NCI-H187 (cell line): ENCODE measurements at places on chromosomes 2 and 18.

- DNase-seq = no peak
These were observed 56.5 kb downstream of the PLA2R1 start for GRCh38 chr2:160005908-160006307.

GRCh38 chr2:36373149-36373926, 17.8 kb downstream of the CRIM1 start:
- no peak for DNase-seq

DNA sequence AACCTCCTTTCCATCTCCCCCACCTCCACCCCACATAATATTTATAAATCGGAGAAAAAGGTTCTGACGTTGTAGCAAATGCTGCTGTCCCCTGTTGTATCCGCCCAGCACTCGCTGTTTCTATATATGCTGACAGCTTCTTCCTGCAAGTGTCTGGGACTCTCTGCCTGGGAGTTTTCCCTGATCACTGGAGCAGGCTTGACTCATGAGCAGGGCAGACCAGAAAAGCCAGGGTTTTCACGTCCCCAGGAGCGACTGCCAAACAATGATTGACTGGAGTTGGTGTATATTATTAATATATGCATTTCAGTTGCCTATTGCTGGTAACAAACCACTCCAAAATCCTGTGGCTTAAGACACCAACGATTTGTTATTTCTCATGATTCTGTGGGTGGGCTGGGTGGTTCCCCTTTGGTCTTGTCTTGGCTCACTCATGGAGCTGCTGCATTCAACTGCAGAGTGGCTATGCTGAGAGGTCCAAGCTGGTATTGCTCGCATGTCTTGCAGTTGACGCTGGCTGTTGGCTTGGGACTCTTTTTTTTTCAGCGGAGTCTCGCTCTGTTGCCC, 21.2 kb upstream of the ASXL2 start:
- DNase-seq = no peak

GRCh38 chr18:63783394-63783793, 8.2 kb downstream of the SERPINB7 start:
- DNase-seq = no peak

DNA sequence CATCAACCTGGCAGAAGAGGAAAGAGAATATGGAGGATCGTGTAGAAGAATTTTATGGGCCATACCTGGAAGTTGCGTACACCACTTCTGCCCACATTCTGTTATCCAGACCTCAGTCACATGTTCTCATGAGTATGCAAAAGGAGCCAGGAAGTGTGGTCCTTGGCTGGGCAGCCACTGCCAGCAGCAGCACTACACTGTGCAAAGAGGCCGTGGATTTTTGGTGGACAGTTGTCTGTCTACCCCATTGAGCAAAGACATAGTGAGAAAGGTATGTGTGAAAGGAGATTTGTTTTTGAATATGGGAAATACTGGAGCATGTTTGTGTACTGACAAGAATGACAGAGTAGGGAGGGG, 68.1 kb downstream of the SDC1 start:
- DNase-seq = no peak

DNA sequence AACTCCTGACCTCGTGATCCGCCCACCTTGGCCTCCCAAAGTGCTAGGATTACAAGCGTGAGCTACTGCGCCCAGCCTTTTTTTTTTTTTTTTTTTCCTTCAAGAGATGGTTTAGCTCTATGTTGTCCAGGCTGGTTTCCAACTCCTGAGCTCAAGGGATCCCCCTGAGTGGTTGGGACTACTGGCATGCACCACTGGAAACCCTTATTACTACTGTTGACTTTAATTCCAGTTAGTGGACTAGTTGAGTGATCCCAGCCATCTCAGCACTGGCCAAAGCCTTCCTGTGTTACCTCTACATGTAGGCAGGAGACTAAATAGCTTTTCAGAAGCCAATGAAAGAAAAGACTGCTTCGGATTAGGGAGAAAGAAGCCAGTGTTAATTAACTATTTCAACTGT, 8.1 kb upstream of the SSB start:
- no peak for DNase-seq

GRCh38 chr2:189232759-189233406, 53.3 kb upstream of the COL5A2 start:
- DNase-seq = no peak

DNA sequence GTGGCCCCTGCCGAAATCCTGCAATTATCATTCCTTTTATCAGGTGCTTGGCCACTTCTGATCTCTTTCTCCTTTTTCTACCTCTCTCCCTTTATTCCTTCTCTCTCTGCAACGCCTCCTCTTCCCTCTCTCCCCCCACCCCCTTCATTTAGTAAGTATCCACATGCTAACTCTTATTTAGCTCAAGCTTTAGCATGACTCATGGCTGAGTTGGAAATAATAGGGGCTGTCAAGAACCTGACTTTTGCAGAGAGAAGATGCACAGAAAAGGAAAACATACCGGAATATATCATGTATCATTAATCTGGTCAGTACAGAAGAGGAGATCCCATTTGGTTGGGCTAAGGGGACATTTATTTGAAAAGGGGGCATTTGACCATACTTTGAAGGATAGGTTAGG, 33.1 kb downstream of the FAM171B start:
- no peak for DNase-seq

DNA sequence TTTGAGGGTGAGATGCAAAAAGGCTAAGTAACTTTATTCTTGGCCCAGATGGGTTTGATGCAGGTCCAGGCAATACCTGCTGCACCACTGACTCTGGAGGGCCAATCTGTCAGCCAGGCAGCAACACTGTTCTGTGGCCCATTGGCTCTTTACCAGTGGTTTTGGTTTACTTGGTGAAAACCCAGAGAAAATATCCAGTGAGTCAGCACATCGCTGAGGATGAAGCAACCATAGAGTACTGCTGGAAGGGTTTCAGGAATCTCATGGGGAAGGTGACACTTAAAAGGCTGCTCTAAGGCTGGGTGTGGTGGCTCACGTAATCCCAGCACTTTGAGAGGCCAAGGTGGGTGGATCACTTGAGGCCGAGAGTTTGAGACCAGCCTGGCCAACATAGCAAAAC, 192.5 kb upstream of the FAM98A start:
- DNase-seq = no peak

DNA sequence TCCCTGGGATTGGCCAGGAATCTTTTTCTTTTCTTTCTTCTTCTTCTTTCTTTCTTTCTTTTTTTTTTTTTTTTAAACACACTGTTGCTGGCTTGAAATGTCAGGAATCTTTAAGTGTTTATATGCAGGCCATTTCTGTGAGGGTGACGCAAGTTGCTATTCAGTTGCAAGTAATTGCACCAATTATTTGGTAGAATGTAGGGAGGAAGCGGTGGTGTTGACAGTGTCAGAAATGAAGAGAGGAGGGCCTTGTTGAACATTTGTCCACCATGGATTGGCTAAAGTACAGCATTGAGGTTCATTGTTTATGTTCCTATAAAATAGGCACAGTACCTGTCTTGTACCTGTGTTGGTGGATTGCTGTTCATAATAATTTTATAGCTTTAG, 6.5 kb downstream of the RPIA start:
- DNase-seq = no peak

DNA sequence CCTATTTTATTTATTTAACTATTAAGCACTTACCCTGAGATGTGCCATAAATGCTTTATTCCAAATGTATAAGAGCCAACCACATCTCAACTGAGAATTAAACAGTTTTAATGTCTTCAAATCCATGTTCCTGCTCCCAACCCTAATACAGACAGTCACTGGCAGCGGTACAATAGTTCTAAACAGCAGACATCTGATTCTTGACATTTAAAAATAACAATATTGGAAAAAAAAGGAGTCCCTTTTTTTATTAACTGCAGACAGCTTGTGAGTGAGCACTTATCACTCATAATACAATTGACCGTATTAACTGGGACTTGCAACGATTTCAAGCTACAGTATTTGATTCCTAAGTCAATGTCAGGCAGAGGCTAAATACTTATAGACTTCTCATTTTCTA, 424.6 kb downstream of the TGIF1 start:
- no peak for DNase-seq

GRCh38 chr2:31865215-31865614, 145.6 kb downstream of the MEMO1 start:
- no peak for DNase-seq

DNA sequence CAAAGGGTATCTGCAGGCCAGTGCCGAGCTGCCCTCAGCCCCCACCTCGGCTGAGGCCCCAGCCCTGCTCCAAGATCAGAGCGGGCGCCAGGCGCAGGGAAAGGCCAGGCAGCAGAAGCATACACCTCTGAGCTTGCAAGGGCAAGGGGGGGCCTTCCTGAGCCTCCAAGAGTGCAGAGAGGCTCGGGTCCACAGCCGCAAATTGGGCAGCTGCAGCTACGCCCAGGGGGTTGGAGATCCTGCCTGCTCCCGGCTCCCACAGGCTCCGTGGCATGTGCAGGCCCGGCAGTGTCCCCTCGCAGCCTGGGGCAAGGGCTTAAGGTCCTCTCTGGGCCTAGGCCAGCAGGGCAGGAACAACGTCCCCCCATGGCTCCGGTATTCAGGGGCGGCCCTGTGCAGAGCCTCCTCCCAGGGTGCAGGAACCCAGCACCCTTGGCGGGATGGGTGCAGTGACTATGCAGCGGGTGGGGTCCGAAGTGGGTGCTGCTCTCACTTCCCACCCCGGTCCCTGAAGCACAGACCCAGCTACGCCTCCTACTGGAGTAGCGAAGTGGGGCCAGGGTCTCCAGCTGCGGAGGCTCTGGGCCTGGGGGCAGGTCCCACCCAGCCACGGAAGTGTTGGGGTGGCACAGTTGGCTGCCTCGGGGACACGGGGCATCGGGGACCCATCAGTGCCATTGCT, 120.2 kb upstream of the TMEFF2 start:
- DNase-seq = no peak

DNA sequence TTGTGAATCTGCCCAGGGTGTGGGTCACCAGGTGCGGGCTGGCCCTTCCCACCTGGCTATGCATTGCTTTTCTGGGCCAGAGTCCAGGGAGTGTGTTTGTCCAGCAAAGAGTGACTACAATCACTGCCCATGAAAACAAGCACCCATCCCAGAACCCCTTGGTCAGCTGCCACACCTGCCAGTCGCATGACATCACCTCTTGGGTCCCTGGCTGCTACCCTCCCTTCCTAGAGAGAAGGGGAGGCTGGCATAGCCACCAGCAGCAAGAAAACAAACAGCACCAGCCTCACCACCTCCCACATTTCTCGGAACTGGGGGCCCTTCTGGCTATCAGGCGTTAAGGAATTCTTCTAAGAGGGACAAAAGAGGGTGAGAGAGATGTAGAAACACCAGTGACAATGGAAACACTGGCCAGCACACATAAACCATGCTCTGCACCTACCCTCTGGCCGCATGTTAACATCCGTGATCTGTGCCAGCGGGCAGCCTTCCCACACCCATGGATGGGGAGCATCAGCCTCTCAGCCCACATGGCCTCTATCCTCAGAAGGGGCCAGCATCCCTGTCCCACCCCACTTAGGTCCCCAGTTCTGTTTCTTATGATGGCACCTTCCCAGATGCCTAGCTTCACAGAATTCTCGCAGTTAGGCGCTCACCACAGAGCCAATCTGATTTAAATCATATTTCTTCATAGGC, 109.7 kb upstream of the GLI2 start:
- no peak for DNase-seq

DNA sequence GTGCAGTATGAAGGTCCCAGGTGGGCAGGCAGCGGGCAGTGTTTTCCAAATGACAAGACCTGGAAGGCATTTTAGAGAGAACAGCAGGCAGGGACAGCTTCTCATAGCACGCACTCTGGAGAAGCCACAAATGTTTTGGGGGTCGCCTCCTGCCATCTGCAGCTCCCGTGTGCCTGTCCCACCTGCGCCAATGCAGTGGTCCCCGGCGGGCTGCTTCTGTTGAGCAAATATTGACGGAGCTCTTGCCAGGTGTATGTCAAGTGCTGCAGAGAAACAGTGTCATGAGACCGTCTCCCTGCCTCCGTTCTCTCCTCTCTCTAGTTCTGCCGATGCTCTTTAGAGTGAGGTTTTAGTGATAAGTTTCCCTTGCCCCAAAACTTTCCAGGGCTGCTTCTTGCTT, 174.8 kb downstream of the LDLRAD4 start:
- no peak for DNase-seq

DNA sequence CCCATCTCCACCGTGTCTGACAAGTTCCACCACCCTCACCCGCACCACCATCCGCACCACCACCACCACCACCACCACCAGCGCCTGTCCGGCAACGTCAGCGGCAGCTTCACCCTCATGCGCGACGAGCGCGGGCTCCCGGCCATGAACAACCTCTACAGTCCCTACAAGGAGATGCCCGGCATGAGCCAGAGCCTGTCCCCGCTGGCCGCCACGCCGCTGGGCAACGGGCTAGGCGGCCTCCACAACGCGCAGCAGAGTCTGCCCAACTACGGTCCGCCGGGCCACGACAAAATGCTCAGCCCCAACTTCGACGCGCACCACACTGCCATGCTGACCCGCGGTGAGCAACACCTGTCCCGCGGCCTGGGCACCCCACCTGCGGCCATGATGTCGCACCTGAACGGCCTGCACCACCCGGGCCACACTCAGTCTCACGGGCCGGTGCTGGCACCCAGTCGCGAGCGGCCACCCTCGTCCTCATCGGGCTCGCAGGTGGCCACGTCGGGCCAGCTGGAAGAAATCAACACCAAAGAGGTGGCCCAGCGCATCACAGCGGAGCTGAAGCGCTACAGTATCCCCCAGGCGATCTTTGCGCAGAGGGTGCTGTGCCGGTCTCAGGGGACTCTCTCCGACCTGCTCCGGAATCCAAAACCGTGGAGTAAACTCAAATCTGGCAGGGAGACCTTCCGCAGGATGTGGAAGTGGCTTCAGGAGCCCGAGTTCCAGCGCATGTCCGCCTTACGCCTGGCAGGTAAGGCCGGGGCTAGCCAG, 1.2 kb downstream of the ONECUT2 start:
- no peak for DNase-seq

DNA sequence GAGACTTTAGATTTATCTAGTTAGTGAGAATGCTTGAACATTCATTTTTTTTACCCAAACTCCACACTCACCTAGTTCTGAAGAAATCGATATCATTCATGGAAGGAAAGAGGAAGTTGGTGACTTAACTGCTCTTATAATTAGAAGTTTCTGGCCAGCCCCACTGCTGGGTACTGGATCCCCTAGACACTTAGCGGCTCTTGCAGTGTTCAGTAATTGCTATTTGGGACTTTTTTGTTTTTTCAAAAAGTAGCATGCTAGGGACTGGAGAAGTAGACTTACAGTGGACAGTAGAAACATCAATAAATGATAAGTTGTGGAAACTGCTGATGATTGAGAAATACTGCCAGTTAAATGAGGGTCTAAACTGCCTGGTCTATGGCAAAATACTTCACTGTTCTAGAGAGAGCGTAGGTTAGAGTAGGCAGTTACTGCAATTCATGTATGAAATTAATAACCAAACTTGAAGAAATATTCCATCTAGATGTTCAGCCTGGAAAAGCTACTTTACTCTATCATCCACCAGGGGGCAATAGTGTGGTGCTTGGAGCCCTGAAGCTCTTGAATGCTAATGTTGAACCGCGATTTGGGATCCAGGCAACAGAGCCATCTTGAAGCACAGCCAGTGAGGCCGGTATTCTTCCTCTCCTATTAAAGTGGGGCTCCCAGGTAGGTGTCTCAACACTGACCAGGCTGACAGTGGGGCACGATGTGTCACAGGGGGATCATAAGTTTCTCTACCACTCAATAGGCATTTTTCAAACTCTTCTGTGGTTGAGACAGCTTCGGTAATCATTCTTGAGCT, 146.1 kb upstream of the SESTD1 start:
- no peak for DNase-seq
